ENCODE measurements at places on chromosomes 16 and 17.

GRCh38 chr16:77541165-77541564 is 106.3 kb upstream of the ADAMTS18 start:
- DNase-seq = no peak

- DNase-seq = no peak
Measured at GRCh38 chr16:75529959-75530358, 5.9 kb downstream of the CHST5 start.

GRCh38 chr16:53092284-53092683 is 37.5 kb downstream of the CHD9 start:
- no peak for DNase-seq

DNA sequence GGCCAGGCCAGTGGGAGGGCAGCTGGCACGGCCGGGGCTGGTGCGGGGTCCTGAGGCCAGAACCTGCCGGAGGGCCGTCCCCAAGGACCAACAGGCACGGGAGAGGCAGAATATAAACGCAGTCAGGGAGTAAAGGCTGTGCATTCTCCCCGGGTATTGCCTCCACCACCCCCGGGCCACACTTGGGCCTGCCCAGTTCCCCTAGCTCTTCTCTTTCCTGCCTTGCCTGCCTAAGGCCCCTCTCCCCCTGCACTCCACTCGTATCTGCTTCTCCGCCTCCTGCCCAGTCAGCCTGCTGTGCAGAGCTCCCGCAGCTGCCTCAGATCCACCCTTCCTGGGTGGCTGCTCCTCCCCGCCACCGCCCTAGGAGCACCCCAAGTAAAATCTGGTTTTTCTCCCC is 5.0 kb upstream of the RPH3AL start:
- DNase-seq = no peak

GRCh38 chr17:6556121-6557039 is at the start of gene PITPNM3:
Gene PITPNM3 (minus strand): TSS chr17:6556555. CDS start chr17:6556406, 149 bp downstream.
- DNase-seq = no peak

DNA sequence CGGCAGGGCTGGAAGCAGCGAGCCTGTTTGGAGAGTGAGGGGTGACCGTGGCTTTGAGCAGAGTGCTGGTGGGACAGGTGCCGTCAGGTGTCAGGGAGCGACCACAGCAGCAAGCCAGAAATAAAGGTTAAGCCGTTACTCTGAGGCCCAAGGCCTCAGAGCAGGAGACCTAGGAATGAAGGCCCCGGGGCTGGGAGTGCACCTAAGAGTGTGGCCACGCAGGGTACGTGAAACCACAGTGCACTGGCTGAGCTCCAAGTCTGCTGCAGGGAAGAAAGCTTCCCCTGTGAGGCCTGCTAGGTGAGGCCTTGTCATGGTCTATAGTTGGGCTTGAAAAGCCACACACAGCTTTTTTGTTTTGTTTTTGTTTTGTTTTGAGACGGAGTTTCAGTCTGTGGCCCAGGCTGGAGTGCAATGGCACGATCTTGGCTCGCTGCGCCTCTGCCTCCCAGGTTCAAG is 8.7 kb downstream of the CLUAP1 start:
- DNase-seq = peak; percentile 85

- no peak for DNase-seq
Measured at GRCh38 chr17:50221864-50222545, 20.6 kb upstream of the COL1A1 start.

GRCh38 chr16:89324056-89325010 is 106.8 kb downstream of the ZNF778 start:
- DNase-seq = no peak

DNA sequence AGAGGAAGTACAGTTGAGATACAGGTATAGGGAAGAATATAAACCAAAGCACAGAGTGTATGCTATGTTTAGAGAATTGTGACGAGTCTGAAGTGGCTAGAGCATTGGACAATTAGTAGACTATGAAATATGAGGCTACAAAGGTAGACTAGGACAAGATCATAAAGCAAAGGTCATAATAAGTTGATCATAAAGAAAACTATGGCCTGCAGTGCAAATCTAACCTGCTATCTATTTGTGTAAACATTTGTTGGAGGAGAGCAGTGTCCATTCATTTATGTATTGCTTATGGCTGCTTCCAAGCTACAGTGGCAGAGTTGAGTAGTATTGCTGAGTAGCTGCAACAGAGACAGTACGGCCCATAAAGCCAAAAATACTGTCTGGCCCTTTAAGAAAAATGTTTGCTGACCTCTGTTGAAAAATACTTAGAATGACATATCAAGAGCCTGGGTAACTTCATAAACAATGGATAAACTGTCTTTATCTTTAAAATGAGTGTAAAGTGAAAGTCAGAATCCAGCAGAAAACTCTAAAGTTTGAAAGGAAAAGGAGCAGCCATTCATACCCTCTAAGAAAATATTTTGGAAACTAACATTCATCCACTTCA is 14.5 kb upstream of the OR1E2 start:
- DNase-seq = no peak

DNA sequence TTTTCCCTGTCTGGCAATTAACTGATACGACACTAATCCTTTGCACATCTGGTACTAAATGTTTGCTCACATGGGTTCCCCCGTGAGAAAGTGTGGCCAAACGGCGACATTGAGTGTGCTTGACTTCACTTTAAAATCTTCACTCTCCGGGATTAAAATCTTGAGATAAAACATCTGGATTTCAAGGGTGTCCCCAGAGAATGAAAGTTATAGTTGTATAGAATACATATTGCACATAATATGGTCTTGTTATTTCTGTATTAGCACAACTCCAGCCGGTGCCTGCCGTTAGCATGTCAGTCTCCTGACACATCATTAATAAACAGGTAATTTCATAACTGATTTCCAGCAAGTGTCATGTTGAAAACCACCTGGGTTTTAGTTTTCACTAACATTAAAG is 749.0 kb upstream of the SOX9 start:
- DNase-seq = no peak

DNA sequence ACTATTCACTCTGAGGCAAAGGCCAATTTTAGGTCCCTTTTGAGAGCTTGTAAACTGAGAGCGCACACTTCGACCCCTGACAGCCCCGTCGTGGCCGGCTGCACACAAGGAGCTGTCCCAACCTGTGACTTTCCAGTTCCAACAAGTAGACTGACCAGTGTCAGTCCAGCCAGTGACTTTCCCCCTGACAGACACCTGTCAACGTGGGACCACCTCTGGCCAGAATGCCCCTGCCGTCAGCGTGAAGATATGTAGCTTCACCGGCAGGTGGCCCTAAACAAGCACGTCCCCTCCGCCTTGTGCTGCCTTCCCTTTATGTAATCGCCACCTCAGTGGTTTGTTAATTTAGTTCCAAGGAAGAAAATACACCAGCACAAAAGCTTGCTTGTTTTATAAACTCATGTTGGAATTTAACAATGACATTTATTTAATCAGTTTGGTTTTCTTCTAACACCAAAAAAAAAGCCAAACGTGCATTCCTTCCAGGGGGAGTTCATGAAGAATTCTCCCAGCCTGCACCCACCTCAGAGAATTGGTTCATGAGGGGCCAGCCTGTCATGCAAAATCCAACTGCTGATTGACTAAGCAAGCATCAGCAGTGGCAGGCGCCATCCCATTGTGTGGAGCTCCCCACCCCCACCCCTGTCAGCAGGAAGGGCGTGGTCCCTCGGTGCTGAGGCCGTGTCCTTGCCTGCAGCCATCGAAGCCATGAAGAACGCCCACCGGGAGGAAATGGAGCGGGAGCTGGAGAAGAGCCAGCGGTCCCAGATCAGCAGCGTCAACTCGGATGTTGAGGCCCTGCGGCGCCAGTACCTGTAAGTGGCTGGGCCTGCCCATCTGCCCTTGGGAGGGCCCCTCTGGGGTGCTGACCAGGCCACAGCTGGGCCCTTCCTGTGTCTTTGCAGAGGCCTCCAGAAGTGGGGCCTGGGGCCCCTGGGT is 33.9 kb downstream of the PLD6 start:
- no peak for DNase-seq

- DNase-seq = no peak
Measured at GRCh38 chr16:49338611-49339265, 34.9 kb upstream of the C16orf78 start.

DNA sequence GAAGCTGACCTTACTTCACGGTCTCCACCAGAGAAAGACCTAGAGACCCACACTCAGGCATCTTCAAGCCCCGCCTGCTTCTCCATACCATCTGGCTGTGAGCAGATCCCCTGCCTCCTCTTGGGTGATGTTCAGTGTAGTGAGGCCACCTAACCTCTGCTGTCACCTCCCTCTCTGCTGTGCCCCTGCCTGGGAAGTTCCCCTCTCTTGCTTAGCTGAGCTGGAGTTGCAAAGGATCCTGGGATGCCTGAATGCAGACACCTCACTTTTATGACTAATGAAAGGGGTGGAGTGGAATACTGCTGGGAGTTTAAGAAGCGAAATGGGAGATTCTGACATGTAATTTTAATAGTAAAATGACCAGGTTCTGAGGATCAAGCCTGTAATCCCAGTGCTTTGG is 5.8 kb downstream of the IRX3 start:
- DNase-seq = no peak

DNA sequence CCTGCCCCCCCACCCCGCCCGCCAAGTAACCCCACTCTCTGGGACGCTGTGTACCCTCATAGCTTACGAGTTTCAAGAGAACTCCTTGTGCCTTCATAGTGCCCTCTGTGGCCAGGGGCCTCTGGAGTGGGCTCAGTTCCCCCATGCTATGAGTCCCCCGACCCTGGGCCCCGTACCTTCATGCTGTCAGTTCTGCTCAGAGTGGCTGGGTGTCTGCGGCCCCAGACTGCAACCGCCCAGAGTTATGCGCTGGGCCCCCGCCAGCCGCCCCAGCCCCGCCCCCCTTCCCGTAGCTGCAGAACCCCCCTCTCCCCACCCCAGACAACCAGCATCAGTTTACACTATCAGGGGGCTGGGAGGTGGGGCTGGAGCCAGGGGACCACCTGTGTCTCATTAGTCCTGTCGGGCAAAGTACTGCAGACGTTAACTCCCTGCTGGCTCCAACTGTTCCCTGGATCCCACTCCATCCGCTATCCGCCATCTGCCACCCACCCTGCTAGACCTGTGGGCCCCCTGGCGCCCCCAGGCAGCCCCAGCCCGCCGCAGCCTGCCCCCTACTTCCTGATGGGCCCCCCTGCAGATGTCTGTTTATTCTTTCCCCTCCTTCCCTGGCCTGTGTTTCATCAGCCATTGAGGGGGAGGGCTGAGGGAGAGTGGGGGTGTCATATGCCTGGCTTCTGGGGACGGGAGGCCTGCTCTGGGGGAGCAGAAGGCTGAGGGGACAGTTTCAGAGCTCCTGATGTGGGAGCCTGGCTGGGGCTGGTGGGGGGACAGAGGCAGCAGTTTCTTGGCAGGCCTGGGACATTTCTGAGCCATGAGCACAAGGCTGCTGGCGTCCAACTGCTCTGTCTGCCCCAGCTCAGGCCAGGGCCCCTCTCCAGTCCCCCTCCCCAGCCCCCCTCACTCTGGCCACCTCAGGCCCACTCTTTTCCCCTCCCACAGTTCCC is at the start of gene MFAP4:
Gene MFAP4, minus strand, starts transcription at position 217 of the 947 bp plus-strand sequence. Its CDS starts 35 bp downstream, at position 182.
- no peak for DNase-seq

DNA sequence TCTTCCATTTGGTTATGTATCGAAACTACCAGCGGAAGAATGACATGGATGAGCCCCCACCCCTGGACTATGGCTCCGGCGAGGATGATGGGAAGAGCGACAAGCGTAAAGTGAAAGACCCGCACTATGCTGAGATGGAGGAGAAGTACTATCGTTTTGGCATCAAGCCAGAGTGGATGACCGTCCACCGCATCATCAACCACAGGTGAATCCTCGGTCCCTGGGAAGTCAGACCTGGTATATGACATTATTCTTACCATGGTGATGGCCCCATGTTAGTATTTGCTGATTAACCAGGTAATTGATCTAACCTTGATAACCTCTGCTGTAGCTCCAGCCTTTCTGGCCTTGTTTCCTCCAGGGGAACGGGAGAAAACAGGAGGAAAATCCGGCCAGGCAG is 8.5 kb downstream of the CHD3 start:
- DNase-seq = no peak

- DNase-seq = no peak
Measured at GRCh38 chr17:4766201-4766600, 5.5 kb upstream of the TM4SF5 start.

DNA sequence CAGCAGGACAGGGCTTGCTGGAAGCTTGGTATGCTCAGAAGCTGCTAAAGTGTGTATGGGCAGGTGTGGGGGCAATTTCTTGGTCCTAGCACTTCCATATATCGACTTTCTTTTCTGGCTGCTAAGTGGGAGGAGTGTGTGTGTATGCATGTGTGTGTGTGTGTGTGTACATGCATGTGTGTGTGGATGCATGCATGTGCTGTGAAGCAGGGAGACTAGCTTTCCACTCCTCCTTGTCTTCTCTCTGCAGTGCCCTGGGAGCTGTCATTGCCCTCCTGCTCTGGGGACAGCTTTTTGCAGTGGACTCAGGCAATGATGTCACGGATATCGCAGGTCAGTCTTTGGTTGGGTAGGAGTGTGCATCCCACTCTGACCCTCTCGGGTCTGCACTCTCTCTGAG is 1.6 kb downstream of the HP start:
- no peak for DNase-seq

GRCh38 chr17:78111727-78112517 is 16.6 kb downstream of the TMC6 start:
- no peak for DNase-seq

DNA sequence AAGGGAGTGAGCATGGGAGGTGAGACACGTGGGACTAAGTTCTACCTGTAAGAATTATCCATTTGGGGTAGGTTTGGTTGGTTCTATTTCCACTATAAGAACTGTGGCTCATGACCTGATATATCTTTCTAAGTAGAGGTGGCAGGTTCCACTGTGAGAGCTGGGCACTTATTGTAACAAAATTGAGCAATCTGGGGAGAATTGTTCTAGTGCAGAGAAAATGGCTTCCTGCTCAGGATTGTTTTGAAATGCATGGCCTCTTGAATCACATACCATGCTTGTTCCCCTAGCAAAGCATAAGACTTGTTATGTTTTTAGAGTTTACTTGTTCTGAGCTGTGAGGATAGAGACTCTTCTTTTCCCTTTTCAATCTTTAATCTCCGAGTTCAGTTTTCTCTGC is 125.9 kb downstream of the MAP2K6 start:
- DNase-seq = no peak

GRCh38 chr17:45005700-45006099 is 37.6 kb upstream of the C1QL1 start:
- DNase-seq = no peak

- DNase-seq = no peak
Measured at GRCh38 chr16:68732741-68733399, 4.2 kb upstream of the CDH1 start.

DNA sequence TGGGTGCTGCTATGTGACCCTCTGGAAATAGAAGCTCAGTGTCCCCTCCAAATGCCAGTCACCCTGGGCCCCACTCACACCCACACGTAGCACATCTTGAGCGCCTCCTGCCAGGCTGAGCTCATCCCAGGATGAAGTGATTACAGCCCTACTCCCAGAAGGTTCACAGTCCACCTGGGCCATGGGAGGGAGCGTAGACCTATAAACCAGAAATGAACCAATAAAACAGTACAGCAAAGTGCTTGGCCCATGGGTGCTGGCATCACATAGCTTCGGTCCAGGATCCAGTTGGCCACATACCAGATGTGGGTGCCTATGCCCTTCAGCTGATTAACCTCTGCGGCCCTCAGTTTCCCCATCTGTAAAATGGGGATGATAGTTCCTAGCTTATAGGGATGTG is 2.2 kb upstream of the BICDL2 start:
- DNase-seq = no peak

GRCh38 chr17:52986056-52986662 is 827.6 kb upstream of the CA10 start:
- no peak for DNase-seq
